ENCODE measurements at places on chromosomes 13 and 19. TPM values are rescaled to one million over a fixed set of nuclear protein-coding genes. Genes with fewer than 3 reads are reported as not detected.

DNA sequence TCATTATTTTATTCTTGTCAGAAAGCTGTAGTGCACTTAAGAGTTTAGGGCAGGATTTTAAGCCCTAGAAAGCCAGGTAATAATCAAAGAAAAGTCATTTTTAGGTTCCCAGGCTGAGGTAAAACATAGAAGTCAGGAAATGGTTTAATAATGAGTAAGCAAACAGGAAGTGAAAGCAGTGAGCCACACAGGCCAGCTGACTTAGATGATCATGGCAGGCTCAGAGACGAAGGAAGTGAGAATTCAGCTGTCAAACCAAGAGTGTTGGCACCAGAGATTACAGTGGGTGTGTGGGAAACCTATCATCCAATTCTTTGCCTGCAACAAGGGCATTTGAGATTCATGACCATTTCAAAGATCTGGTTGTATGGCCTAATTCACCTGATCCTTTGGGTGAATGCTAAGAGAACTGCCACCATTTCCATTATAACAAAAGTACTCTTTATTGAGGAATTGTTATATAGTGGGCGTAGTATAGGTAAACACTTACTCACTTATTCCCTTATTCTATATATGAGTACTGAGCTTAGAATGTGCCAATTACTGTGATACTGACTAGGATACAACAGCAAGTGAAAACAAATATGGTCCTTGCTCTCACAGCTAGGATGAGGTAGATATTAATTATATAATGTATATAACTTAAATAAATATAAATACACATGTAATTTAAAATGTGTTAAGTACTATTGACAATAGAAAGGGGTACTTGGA lies 103.7 kb upstream of the EDNRB start:
- no peak for DNase-seq

GRCh38 chr19:17235300-17235970 lies 9.4 kb downstream of the OCEL1 start:
- DNase-seq, result peak; percentile 84

ICAM5 gene
- polyA plus RNA-seq, result 0.30 TPM

- no peak for DNase-seq
These were observed 819.6 kb upstream of the ATXN8OS start for GRCh38 chr13:69288026-69288425.

USHBP1 gene
- 9.3 TPM for polyA plus RNA-seq
